SJSA1 (cell line): ENCODE measurements at places on chromosomes 16 and 17. TPM values are rescaled to one million over a fixed set of nuclear protein-coding genes. Genes with fewer than 3 reads are reported as not detected.

DNA sequence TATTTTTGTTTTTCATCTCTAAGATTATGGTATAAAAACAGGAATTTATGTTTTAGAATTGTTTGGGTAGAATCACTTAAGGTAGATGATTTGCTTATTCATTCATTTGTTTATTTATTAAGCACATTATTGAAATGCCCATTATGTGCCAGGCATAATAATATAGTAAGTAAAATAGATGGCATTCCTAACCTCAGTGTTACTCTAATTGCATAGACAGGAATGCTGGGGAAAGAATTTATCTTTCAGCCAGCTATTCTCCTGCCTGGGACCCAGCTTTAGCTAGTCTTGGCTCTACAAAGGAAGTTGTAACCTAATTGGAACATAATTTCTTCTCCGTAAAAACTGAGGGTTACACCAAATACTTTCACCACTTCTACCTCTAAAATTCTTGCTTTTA is 44.6 kb downstream of the NFAT5 start:
- peak overlapping the region; percentile 13; the same call in 1 of the 2 replicates for H3K27ac ChIP-seq
- H3K27me3 ChIP-seq: no peaks in the 10 kb centered on the region
- no peak for DNase-seq
- peaks cover 18% of the 10 kb centered on the region for H3K36me3 ChIP-seq
- no peak overlapping the region for H3K4me3 ChIP-seq

- peaks cover 73% of the 10 kb centered on the region for H3K36me3 ChIP-seq
- H3K27me3 ChIP-seq: no peaks in the 10 kb centered on the region
- no peak overlapping the region for H3K27ac ChIP-seq
- no peak overlapping the region for H3K4me3 ChIP-seq
- peak; percentile 37 for DNase-seq
- no peaks in the 10 kb centered on the region for H3K4me1 ChIP-seq
Observed at GRCh38 chr16:67883872-67884261, 818 bp upstream of the NRN1L start.

- no peaks in the 10 kb centered on the region for H3K27me3 ChIP-seq
- H3K36me3 ChIP-seq: no peaks in the 10 kb centered on the region
- DNase-seq: no peak
- no peak overlapping the region for H3K4me3 ChIP-seq
Observed at GRCh38 chr16:19749571-19750080, 31.6 kb downstream of the IQCK start.

The TMEM114 gene
- total RNA-seq: not detected in 2 replicates

The CD300A gene
- total RNA-seq: not detected in 2 replicates

- H3K4me3 ChIP-seq: no peak overlapping the region
- DNase-seq: no peak
- H3K27ac ChIP-seq: no peak overlapping the region
- peaks cover 21% of the 10 kb centered on the region for H3K4me1 ChIP-seq
Observed at GRCh38 chr16:87075319-87075860, 241.8 kb downstream of the C16orf95 start.

The CEP112 gene
- 9.6 and 34.8 TPM in 2 replicates for total RNA-seq

- H3K36me3 ChIP-seq: peaks cover 13% of the 10 kb centered on the region
- H3K4me1 ChIP-seq: peaks cover 29% of the 10 kb centered on the region
- DNase-seq: peak; percentile 82
- peak overlapping the region; percentile 67 for H3K27ac ChIP-seq
- H3K27me3 ChIP-seq: no peaks in the 10 kb centered on the region
- no peak overlapping the region for H3K4me3 ChIP-seq
Observed at GRCh38 chr16:31452631-31453106, 6.6 kb upstream of the ARMC5 start.

- peaks cover 81% of the 10 kb centered on the region for H3K36me3 ChIP-seq
- H3K27me3 ChIP-seq: no peaks in the 10 kb centered on the region
- H3K4me3 ChIP-seq: no peak overlapping the region
- no peak for DNase-seq
- peaks cover 38% of the 10 kb centered on the region for H3K4me1 ChIP-seq
- H3K27ac ChIP-seq: no peak overlapping the region
Observed at GRCh38 chr17:7313088-7313889, 1.9 kb downstream of the GPS2 start.

The CSH1 gene
- not detected in 2 replicates for total RNA-seq

GRCh38 chr17:16932156-16932555 is 39.8 kb downstream of the TNFRSF13B start:
- no peaks in the 10 kb centered on the region for H3K4me1 ChIP-seq
- no peaks in the 10 kb centered on the region for H3K36me3 ChIP-seq
- no peak overlapping the region for H3K27ac ChIP-seq
- no peak overlapping the region for H3K4me3 ChIP-seq

GRCh38 chr17:49843774-49844350 is 4.0 kb downstream of the TAC4 start:
- no peak overlapping the region for H3K27ac ChIP-seq
- H3K27me3 ChIP-seq: no peaks in the 10 kb centered on the region
- H3K4me1 ChIP-seq: peaks cover 3% of the 10 kb centered on the region; the same call in 1 of the 2 replicates
- no peaks in the 10 kb centered on the region for H3K36me3 ChIP-seq
- DNase-seq: no peak

The SCN4A gene
- total RNA-seq: not detected in 2 replicates

DNA sequence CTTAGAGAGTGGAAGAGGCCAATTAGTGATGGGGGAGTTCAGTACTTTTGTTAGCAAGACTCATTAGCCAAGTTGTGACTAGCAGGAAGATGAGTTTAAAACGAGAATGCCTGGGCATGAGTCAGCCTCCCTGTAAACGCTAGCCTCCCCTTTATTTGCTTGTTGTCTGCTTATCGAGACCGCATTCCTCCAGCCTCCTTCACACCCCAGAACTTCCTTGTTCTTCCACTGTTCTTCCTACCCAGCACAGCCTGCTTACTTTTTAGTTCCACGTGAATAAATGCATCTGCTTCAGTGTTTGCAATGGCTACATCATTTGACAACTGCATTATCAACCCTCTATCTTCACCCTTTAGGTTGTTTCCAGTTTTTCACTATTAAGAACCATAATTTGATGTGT is 20.2 kb upstream of the OR3A1 start:
- no peak for DNase-seq
- no peaks in the 10 kb centered on the region for H3K36me3 ChIP-seq
- H3K4me3 ChIP-seq: no peak overlapping the region
- no peaks in the 10 kb centered on the region for H3K27me3 ChIP-seq

DNA sequence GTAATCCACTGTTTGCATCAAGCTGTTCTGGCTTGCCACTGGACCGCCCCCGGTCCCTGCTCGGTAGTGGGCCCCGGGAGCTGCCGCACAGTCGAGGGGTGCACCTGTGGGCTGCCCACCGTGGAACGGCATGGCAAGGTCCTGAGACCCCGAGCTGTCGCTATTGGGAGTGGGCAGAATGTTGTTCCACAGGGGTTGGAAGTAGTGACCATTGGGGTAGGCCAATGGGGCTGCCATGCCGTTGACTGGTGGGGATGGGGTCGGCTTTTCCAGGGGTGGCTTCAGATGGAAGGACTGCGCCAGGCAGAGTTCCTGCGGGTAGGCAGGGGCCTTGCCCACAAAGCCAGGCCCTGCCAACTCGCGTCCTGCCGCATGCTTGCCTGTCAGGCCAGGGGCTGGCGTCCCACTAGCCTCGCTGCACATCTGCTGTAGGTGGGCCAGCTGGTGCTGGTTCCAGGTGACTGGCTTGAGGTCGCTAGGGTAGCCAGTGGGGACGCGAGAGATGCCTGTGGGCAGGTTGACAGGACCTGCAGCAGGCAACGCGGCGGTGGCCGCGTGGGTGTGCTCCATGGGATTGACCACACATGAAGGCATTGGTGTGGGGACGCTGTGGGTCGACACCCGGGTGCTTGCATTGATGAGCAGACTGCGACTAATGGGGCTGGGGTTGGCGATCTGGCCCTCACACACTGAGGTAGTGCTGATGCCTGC is 14.8 kb downstream of the TRAF4 start:
- peaks cover 10% of the 10 kb centered on the region for H3K4me1 ChIP-seq
- no peak overlapping the region for H3K4me3 ChIP-seq
- H3K27me3 ChIP-seq: no peaks in the 10 kb centered on the region
- no peak for DNase-seq

The KRTAP1-1 gene
- not detected in 2 replicates for total RNA-seq

The KCNJ18 gene
- not detected in 2 replicates for total RNA-seq

The CACNG1 gene
- total RNA-seq: 0.26 TPM in 1 of 2 replicates, not detected in the other

The MT1B gene
- not detected in 2 replicates for total RNA-seq

The HCRT gene
- not detected in 2 replicates for total RNA-seq

DNA sequence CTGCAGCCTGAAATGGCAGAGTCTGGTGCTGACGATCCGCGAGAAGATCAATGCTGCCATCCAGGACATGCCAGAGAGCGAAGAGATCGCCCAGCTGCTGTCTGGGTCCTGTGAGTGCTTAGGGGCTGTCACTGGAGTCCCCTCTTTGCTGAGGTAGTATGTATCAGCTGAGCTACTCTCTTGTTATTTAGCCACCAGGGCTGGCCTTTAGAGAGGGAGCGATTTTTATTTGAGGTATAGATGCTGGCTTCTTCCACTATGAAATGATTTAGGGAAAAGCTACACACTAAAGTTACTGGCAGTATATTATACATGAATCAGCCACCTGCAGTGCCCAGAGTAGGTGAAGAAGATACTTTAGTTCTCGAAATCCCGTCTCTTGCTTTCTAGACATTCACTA is 2.6 kb downstream of the CDK5RAP3 start:
- no peak overlapping the region for H3K27ac ChIP-seq
- H3K4me1 ChIP-seq: peaks cover 19% of the 10 kb centered on the region
- no peaks in the 10 kb centered on the region for H3K27me3 ChIP-seq
- no peak overlapping the region for H3K4me3 ChIP-seq
- H3K36me3 ChIP-seq: peaks cover 49% of the 10 kb centered on the region
- no peak for DNase-seq

GRCh38 chr17:54029986-54030385 is 207.3 kb downstream of the KIF2B start:
- H3K27ac ChIP-seq: no peak overlapping the region
- no peaks in the 10 kb centered on the region for H3K4me1 ChIP-seq
- H3K27me3 ChIP-seq: no peaks in the 10 kb centered on the region
- no peak for DNase-seq

The HSD3B7 gene
- total RNA-seq: 4.1 and 7.8 TPM in 2 replicates

DNA sequence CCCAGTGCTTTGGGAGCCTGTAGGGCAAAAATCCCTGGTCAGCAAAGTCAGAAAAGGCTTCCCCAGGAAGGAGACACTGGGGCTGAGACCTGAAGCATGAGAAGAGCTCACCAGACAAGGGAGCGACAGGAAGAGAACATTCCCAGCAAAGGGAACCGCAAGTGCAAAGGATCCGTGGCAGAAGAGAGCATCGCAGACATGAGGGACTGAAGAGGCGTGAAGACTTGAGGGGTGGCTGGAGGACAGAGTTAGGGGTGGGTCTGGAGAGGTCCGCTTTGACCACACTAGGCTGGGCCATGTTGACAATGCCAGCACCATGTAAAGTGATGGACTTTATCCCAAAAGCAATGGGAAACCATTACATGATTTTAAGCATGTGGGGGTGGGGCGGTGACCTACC is 128.1 kb upstream of the IRX3 start:
- DNase-seq: no peak
- no peaks in the 10 kb centered on the region for H3K27me3 ChIP-seq

- DNase-seq: peak; percentile 55
- peaks cover 16% of the 10 kb centered on the region for H3K4me1 ChIP-seq
- H3K4me3 ChIP-seq: peak within 1 kb of the TSS; percentile 24
- H3K27me3 ChIP-seq: peaks cover 84% of the 10 kb centered on the region
- no peak within 1 kb of the TSS for H3K27ac ChIP-seq
- H3K36me3 ChIP-seq: no peaks in the 10 kb centered on the region
Observed at GRCh38 chr17:55264645-55265298, at the start of gene HLF. Gene HLF (plus strand): TSS chr17:55264960. CDS start chr17:55265485, 525 bp downstream.

DNA sequence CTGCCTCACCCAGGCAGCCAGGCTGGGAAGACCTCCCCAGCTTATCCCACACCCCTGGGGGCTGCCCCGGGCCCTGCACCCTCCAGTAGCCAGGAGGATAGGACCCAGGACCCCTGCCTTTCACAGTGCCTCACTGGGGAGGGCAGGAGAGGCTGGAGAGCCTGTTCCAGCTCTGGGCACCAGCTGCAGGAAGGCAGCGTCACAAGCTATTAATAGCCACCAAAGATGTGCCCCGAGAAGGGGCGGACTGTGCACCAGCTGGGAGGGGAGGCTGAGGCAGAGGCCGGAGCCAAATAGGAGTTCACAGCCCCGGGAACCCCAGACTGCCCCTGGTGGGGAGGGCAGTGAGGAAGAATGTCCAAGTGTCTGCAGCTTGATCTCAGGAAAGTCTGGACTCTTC is 8.8 kb downstream of the SBK1 start:
- H3K27ac ChIP-seq: no peak overlapping the region
- H3K4me1 ChIP-seq: no peaks in the 10 kb centered on the region
- DNase-seq: no peak
- no peak overlapping the region for H3K4me3 ChIP-seq

DNA sequence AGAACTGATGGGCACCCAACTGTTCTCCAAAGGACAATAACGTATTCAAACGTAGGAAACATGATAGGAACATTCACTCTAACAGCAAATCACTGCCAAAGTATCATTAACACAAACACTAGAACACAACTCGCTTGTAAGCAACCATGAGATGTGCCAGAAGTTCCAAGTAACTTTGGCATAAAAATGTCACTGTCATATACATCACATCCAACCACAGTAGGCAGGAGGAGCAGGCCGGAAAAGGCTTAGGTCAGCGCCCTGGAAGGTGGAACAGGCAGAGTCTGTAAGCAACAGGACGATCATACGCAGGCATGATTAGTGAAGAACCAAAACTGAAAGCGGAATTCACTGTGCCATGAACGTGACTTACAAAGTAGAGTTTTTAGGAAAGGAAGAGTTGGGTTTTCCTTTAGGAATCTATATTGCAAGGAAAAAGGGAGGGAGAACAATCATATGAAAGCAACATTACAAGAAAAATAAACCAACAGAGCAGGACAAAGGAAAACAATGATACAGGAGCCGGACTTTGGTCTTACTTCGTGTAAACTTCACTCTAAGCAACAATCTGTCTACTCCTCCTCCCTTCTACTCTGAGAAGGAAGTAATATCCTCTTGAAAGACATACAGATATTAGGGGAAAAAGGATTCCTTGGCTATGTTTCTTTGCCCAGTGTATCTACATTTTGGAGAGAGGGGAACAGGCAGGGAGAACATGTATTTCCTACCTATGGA is 52.3 kb downstream of the YWHAE start:
- no peak for DNase-seq
- peaks cover 15% of the 10 kb centered on the region for H3K4me1 ChIP-seq

The NME1 gene
- 314 and 437 TPM in 2 replicates for total RNA-seq

- H3K4me3 ChIP-seq: no peak overlapping the region
- H3K27me3 ChIP-seq: no peaks in the 10 kb centered on the region
- no peaks in the 10 kb centered on the region for H3K36me3 ChIP-seq
- no peak for DNase-seq
- no peaks in the 10 kb centered on the region for H3K4me1 ChIP-seq
Observed at GRCh38 chr17:10055262-10055975, 143.0 kb downstream of the GAS7 start.
